ENCODE measurements at places on chromosomes 4 and X.

GRCh38 chr4:24805067-24805466 is 9.7 kb downstream of the SOD3 start:
- no peak for DNase-seq

DNA sequence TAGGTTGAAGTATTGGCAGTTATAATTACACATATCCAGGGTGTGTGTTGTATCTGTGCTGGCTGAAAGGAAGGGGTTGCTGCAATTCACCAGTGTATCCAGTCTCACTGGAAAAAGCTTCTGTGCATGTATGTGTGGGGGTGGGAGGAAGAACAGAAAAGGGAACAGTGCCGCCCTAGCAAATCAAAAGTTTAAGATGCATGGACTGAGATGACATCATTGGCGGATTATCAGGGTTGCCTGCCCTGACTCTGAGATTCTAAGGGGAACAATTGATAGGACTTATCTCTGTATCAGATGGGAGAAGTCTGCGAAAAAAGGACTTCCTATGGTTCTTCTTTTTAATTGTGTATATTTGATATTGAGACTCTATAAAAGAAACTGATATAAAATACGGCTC is 3.5 kb downstream of the SLC25A43 start:
- no peak for DNase-seq

GRCh38 chr4:33054161-33054560 is 2334.0 kb downstream of the PCDH7 start:
- DNase-seq = no peak

- DNase-seq = no peak
Observed at GRCh38 chr4:121655320-121656268, 41.2 kb downstream of the ANXA5 start.

DNA sequence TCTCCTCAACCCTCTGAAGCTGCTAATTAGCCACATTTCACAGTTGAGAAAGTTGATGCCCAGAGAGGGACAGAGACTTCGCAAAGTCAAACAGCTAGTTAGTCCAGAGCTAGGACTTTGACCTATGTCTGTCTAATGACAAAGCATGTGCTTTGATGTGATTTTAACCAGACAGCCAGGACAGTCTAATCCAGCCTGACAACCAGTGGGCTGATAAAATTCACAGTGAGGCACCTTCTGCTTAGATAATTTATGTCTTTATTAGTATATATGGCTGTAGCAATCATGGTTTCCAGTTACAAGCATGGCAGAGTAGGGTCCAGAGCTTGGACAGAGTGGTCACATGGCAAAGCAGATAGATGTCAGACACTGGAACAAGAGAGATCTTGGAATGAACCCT is 133.6 kb upstream of the C1QTNF7 start:
- DNase-seq = no peak

GRCh38 chrX:66638591-66639500 is at the start of gene EDA2R:
EDA2R (minus strand) TSS chrX:66639078; CDS start chrX:66616020, 23,058 bp downstream.
- DNase-seq = no peak

GRCh38 chrX:11474576-11474975 is 181.4 kb downstream of the AMELX start:
- no peak for DNase-seq

GRCh38 chrX:34656467-34656841 is 631 bp downstream of the TMEM47 start:
- no peak for DNase-seq

DNA sequence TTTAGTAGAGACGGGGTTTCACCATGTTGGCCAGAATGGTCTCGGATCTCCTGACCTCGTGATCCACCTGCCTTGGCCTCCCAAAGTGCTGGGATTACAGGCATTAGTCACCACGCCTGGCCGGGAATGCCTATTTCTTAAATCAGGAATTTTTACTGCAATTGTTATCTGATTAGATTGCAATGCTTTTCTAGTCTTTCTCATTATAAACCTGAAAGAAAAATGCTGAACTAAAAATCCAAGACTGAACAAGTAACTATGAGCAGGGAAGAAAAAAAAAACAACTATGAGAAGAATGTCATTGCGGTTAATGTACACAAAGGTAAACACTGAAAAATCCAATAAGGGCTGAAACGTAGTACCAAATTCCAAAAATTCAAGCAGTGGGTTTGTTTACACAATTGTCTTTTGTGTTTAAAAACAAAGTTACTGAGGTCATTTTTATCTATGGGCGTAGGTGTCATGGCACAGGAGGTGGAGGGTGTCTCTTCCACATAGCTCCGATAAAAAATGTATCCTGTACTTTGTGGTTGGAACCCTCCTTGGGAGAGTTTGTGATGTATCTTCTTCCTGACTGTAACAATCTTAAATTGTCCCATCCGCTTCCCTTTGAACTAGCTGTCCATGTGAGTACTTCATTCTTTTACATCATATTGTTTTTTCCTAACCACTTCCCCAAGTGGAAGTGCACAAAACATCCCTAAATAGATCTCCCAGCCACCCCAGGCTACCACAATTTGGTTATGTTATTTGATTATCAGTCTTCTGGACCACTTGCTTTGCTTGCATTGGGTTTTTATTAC is 11.1 kb upstream of the TMEM156 start:
- DNase-seq = no peak

DNA sequence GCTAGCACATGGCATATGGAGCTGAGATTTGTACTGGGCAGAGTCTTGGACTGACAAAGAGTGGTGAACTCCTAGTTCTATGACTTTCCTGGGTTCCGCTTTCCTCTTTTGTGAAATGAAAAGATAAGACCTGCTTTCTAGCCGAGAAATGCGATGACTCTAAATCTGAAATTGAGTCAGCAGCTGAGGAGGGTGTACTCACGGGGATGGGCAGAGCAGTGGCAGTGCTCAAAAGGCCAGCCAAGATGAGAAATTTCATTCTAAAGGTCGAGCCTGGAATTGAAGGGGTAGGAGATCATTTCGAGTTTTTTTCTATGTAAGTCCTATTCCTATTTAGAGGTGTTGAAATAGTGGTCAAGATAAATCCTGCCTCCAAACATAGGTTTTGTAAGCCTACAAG is 47.0 kb downstream of the NUDT9 start:
- no peak for DNase-seq

- no peak for DNase-seq
Observed at GRCh38 chr4:139460565-139460964, 6.6 kb downstream of the RAB33B start.

Measured in NCI-H2171 (cell line).